ENCODE measurements at places on chromosomes 5 and 9. TPM values are rescaled to one million over a fixed set of nuclear protein-coding genes. Genes with fewer than 3 reads are reported as not detected.

GRCh38 chr5:163912046-163912445, 406.6 kb downstream of the MAT2B start:
- ATAC-seq = no peak

DNA sequence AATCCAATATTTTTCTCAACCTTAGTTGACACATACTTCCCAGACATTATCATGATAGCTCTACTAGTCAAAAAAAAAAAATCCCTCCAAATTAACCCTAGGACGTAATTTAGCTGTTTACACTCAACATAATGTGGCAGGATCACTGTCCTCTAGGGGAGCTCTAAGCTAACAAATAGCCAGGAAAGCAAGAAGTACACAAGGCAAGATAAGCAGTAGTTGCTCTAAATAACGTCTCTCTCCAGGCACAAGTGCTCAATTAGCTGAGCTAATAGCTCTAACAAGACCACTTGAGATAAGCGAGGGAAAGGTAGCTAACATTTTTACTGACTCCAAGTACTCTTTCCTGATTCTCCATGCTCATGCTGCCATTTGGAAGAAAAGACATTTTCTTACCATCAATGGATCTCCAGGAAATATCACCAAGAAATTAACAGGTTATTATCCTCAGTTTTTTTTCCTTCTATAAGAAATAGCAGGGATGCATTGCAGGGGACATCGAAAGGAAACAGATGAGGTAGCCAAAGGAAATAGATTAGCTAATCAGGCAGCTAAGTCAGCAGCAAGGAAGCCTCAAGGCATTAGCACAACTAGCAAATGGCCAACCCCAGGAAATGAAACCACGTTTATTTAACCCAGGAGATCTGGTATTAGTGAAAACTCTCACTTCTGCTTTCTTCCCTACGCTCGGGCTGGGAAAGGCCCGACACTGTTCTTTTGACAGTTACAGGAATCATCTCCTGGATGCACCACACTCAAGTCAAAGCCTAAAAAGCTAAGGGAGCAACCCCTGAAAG, 614.1 kb downstream of the PTPRD start:
- no peak for ATAC-seq

GRCh38 chr9:98875536-98875935, 68.1 kb downstream of the GALNT12 start:
- no peak for ATAC-seq

The LECT2 gene
- not detected for total RNA-seq

DNA sequence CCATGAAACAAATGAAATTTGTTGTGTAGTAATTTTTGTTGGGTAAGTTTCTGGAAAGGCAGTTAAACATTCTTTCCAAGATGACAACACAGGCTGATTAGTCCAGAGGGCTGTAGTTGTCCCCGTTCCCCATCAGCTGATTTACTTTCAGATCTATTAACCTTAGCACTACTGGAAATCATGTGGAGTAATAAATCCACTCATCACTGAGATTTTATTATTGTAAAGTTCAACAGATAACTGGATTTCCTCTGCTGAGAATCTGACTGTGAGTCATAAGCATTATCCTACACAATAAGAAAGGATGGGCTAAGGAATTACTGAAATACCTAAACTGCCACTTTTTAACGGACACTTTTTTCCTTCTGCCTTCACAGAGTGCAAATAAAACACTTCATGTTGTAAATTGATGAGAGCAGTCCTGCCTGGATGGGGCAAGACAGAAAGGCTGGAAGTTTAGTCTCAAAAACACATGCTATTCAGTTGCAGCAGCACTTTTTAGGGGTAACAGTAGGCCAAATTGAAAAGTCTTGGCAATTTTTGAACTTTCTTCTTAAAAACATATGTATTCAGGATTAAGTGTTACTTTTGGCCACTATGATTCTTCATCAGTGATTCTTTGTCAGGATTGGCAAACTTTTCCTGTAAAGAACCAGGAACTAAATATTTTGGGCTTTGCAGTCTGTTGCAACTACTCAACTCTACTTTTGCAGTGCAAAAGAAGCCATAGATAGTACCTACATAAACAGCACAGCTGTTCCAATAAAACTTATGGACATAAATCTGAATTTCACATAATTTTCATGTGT, 7.0 kb downstream of the STOM start:
- ATAC-seq = no peak

DNA sequence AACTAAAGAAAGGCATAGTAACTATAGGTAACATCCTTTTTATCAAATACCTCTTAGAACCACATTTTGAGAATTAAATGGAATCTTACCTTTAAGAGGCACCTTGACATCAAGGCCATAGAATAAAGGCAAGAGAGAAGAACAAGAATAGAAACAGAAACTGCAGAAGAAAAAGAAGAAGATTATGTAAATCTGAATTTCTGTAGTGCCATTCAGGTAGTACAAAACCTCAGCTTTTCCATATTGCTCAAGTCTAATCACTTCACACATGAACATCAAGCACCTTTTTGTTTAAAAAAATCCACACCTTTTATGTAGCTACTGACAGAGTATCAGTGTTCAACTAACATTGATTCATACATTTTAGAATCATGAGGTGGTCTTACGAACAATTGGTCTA, 91.8 kb upstream of the DPYSL3 start:
- no peak for ATAC-seq

The SYNPO gene
- total RNA-seq = 0.04 TPM

GRCh38 chr9:125428060-125428901, 166.7 kb downstream of the GAPVD1 start:
- ATAC-seq = peak; percentile 40

GRCh38 chr9:124788542-124789217, 11.7 kb downstream of the OLFML2A start:
- no peak for ATAC-seq

DNA sequence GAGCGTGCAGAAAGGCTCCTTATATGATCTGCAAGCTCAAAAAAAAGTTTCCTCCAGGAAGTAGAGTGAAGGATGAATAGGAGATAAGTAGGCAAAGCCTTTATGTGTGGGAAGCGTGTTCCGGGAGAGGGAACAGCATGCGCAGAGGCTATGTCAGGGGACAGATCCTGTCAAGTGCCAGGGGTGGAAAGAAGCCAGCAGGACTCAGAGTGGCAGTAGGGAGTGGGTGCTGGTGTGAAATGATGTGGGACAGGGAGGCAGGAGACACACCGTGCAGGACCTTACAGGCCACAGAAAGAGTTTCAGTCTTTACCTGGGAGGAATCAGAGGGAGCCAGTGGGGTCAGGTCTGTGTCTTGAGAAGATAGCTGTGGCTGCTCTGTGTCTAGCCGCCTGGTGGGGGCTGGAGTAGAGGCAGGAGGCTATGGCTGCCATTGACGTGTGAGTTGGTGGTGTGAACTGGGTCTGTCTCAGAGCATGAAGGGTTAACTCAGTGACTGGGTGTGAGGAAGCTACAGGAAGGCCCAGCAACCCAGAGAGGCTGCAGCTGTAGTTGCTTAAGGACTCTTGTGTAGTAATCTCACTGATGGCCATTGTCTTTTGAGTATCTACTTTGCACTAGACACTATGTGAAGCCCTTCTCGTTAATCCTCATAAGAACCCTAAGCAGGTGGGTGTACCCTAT, 71.3 kb downstream of the PPARGC1B start:
- ATAC-seq = no peak

- ATAC-seq = no peak
These were observed 42.5 kb downstream of the ELAVL2 start for GRCh38 chr9:23783509-23783908.

DNA sequence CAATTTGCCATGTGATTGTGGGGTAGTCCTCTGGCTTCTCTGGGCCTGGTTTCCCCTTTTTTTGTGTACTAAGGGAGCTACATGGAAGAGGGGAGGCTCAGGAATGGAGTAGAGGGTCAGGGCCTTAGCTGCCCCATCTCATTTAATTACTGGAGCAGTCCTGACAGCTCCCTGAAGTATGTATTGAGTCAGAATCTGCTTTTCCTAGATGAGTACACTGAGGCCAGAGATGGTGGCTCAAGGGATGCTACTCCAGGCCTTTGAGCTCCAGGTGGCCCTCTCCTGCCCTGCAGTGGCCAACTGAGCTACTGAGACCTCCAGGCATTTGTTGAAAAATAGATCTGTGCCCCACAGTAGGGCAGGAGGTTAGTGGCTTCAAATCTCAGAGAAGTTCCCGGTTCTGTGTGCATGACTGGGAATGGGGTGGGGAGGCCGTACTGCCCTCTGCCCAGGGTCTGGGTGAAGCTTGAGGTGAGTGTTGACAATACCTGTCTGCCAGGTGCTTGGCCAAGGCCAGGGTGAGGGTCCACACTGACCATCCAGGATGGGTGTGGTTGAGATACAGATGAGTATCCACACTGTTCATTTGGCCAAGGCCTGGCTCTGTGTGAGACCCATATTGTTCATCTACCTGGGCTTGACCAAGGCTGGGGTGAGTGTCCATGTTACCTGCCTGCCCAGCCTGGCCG, 45.7 kb downstream of the CXXC5 start:
- ATAC-seq = no peak

- no peak for ATAC-seq
These were observed 79.5 kb downstream of the SREK1 start for GRCh38 chr5:66223637-66224036.

GRCh38 chr9:112841261-112841660, 49.4 kb downstream of the SLC46A2 start:
- no peak for ATAC-seq

The SLC2A6 gene
- 1.4 TPM for total RNA-seq

DNA sequence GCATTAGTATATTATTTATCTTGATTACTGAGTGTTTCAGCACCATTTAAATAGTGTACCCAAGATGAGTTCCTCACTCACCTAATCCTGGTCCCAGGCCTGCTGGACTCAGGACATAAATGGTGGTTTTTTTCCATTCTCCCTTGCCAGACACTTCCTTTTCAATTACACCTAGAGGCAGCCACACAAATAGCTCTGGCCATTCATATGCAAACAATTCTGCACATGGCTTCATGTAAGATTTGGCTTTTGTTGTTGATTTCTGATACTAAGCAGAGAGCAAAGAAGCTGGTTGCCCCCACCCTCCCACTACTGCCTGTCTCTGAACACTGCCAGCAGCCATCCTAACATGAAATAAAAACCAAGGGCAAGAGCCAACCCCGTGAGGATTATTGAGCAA, 180.4 kb downstream of the SEMA5A start:
- ATAC-seq = no peak

DNA sequence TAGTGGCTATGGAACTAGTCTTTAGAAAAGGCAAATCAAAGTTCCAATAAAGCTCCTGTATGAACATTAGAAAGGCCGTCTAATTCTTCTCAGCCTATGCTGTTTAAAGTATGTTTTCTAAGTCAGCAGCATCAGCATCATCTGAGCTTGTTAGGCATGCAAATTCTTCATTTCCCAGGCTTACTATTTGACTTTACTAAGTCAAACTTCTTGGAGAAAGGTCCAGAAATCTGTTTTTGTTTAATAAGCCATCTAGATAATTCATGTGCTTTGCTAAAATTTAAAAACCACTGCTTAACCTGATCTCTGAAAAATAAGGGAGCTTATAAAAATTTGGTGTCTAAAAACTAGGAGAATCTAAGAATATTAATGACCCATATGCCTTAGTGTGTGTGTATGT, 200.2 kb upstream of the SGCD start:
- no peak for ATAC-seq

- no peak for ATAC-seq
These were observed 130.9 kb upstream of the SLC30A5 start for GRCh38 chr5:68962757-68963484.

The NRG2 gene
- 0.11 TPM for total RNA-seq

DNA sequence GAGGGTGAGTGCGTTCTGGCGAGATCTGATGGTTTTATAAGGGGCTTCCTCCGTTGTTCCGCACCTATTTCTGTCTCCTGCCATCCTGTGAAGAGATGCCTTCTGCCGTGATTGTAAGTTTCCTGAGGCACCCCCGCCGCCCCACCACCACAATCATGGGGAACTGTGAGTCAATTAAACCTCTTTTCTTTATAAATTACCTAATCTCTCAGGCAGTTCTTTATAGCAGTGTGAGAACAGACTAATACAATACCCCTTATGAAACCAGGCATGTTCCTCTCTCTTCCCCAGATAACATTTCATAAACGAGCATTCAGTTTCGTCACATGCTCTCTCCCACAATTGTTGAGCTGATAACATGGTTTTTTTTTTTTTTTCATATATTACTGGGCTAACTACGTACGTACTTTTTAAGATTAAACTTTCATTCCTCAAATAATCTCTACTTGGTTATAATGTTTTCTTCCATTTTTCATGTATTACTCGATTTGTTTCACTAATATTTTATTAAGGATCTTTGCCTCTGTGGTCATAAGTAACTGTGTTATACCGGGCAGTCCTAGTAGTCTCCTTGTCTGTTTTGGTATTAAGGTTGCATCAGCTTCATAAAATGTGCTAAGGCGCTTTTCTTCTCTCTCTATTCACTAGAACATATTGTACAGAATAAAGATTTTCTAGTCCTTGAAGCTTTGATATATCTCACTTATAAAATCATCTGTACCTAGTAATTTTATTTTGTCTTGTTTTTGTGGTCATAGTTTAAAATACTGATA, 64.9 kb upstream of the MVB12B start:
- no peak for ATAC-seq

DNA sequence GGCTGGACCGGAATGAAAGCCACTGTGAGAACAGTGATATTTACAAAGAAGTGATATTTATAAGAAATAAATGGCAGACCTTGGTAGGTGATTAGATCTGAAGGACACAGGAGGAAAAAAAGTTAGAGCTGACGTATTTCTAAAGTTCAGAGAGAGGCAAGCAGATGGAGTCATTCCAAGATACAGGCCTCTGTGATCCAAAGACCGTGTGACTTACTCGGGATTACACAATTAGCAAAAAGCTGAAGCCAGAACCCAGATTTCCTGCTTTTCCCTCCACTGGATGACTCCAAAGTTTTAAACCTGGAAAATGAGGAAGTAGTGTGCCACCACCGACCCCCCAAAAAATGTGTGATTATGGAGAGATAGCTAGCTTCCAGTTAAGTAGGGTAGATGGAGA, 3.1 kb upstream of the DOCK8 start:
- no peak for ATAC-seq

The TNFAIP8 gene
- 129 TPM for total RNA-seq

The TAF11L5 gene
- not detected for total RNA-seq

DNA sequence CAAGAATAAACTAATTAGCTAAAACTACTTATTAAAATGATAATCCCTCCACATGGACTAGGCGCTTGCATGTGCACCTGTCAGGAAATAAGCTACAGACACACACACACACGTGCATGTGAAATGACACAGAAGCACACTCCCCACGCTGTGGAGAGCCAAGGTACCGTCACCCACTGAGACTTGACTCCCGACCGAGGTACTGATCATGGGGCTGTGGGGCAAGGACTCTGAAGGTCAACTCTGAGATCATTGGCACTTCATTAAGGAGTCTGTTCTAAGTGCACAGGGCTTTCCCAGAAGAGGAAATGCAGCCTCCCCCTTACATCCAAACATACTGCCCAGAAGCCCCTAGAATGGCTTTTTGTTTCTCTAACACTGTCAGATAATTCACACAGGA, 264.4 kb upstream of the WWC1 start:
- no peak for ATAC-seq

GRCh38 chr5:125659316-125660023, 763.7 kb upstream of the GRAMD2B start:
- ATAC-seq = no peak

The C5orf46 gene
- total RNA-seq = not detected

Measured in activated T-helper 17 cell treated with anti-CD3 and anti-CD28 coated beads, Interleukin-2, amount 50 U/mL, for 72 hours (primary cell).